Colonic mucosa (tissue), 4 donors: ENCODE measurements at places on chromosomes 13 and 19. TPM values are rescaled to one million over a fixed set of nuclear protein-coding genes. Genes with fewer than 3 reads are reported as not detected.

The ZNF737 gene
- total RNA-seq: 9.1 TPM

The OR10H1 gene
- total RNA-seq: not detected

The ATP8A2 gene
- 0.64 TPM for total RNA-seq

The ZSCAN22 gene
- total RNA-seq: 3.7 TPM

- no peak for DNase-seq
Observed at GRCh38 chr13:53206455-53206854, 177.8 kb downstream of the OLFM4 start.

GRCh38 chr13:98827449-98827848, 75.0 kb upstream of the SLC15A1 start:
- DNase-seq: no peak

DNA sequence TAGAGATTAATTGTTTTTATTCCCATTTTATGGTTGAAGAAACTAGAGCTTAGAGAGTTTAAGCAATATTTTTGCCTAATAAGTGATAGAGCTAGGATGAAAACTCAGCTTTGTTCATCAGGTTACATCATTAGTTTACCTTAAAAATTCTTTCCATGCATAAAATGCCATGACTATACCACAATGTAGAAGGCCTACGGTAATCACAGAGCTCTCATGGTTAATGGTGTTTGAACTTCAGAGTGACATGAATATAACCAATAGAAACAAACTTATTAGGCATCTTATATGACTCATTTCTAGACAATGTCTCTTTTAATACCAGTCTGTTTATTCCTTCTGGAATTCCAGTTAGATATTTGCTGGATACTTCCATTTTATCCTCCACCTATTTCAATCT, 78.5 kb downstream of the FGF9 start:
- DNase-seq: no peak

DNA sequence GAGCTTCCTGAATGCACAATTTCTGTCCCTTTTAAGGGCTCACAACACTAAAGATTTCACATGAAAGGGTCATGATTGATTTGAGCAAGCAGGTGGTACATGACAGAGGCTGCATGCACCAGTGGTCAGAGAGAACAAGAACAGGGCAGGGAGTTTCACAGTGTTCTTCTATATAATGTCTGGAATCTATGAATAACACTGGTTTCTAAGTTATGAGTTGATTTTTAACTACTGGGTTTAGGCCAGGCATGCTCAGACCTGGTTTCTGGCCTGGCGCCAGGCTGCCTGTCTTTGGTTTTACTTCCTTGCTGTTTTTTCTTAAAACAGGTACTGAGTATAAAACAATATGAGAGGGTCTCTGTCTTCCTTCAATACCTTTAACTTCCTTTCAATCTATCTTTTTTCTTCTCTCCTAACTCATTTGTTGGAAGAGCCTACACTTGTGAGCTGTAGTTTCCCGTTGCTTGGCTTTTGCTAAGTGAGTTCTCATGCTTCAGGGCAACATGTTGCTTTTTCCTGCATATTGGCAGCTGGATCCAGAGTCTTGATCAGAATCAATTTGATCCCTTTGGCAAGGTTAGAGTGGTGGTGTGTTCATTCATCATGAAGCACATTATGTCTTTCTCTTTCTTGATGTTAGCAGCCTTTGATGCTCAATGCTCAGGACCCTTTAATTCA, 38.5 kb upstream of the FGF14 start:
- peak; percentile 58 for DNase-seq

- DNase-seq: no peak
Observed at GRCh38 chr13:46613409-46614049, 60.6 kb downstream of the LRCH1 start.

DNA sequence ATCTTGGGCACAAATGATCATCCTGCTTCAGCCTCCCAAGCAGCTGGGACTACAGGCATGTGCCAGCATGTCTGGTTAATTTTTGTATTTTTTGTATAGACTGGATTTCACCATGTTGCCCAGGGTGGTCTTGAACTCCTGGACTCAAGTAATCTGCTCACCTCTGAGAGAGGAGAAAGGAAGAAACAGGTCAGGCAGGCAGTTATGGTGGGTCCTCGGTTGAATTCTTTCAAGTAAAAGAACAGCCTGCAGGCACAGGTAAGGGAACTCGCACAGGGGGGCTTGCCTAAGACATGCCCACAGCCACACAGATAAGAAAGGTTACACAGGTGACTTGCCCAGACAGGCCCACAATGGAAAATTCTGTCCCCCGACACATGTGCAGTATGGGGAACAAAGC, 34.8 kb upstream of the CYSLTR2 start:
- DNase-seq: no peak

GRCh38 chr19:18362934-18363542, 22.6 kb downstream of the PGPEP1 start:
- DNase-seq: peak; percentile 38
